ENCODE measurements at places on chromosomes 5 and 9.

GRCh38 chr9:121736934-121737462, 85.6 kb downstream of the DAB2IP start:
- no peak for DNase-seq

DNA sequence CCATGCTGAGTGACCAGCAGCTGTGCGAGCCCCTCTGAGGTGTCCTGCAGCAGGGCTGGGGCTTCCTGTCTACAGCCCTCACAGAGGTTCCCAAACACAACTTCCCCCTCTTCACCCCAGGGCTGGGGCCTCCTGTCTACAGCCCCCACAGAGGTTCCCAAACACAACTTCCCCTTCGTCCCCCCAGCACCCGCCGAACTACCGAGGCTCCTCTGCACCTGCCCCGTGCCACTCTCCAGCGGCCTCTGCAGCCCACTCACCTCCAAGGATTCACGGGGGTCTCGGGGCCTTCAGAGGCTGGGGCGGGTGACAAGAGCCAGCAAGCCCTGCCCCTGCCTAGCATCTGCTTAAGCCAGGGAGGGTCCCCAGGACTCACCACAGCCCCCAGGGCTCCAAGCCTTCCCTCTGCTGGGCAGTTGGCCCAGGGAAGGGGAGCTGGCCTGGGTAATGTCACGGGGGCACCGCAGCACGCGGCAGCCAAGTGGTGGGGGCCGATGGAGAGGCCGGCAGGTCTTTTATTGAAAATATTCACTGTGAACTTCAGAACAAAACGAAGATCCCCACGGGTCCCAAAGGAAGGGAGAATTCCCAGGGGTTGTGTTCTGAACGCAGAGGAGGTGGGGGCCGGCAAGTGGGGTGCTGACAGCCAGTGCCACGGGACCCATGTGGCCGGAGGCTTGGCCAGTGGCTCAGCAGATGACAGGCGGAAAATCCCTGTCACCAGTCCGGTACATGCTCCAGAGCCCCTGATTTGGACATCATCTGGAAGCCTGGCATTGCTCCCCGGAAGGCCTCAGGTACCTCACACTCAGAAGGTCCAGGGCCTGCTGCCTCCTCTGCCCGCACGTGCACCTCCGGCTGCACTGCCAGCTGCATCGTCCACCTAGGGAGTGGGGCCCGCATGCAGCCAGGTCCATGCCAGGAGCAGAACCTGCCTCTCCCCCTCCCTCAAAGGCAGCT, 125.3 kb downstream of the ADAMTS2 start:
- no peak for DNase-seq

DNA sequence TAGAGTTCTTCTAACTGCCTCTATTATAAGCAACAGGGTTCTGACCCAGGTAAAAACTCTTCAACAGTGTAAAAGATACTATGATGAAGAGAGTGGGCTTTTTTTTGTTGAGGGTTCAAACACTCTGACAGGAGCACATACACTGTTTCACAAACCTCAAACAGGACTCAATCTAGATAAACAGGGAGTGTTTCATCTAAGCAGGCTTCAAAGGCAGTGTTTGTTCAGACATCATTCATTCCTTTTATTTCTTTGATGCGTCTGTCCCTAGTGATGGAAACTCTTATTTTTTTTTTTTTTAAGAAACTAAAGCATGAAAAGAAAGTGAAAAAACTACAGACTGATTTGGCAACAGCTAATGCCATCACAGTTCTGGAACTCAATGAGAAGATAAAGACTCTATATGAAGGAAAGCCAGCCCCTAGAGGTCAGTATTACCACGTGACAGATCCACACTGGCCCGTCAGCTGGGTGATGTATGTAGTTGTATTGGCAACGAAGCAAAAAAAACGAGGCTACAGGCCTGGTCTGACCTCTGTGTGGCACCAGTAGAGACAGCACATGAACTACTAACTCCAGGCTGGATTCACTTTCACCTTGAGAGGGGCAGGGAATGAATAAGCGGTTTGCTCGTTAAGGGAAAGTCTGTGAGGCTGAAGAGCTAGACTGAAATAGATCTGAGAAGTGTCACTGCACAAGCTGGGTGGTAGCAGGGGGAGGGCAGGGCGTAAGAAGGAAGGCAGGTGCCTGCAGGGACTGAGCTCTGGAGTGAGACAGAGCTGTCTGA, 172.2 kb downstream of the CCDC192 start:
- DNase-seq, result peak; percentile 24

- DNase-seq, result no peak
These were observed 5.1 kb downstream of the LIFR start for GRCh38 chr5:38551030-38552017.

DNA sequence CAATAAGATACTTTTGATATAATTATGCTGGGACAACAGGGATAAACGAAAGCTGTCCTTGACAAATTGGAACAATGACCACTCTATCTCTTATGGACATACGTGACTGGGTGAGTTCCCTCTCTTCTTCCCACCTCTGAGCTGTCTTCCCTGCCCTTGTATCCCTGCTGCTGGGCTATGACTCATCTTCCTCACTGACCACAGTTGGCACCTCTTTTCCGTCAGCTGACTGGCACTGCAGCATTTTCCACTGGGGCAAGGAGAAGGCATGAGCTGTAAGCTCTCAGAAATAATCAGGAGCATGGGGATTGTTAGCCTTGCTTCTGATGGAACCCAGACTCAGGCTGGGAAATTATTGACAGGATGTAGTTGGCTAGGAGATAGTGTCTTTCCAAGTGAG, 48.7 kb downstream of the PCSK1 start:
- no peak for DNase-seq

DNA sequence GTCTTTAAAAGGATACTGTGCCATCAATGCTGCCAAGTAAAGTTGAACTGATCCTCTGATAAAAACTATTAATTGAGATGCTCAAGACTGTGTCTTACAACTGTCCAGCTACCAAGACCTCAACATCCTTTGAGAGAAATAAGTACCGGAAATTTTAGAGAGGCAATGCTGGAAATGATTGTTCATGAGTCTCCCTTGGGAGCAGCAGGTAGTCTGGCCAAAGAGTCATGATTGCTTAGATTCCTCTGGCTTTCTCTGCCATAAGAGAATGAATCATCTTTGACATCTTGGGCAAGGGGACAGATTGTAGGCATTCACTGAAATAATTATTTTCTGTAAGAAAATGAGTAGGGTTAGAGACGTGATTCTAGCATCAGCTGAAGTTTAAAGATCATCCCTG, 466.6 kb upstream of the DAB2 start:
- no peak for DNase-seq

GRCh38 chr5:141941779-141942178, 16.2 kb downstream of the PCDH12 start:
- no peak for DNase-seq

GRCh38 chr5:9015260-9015936, 530.5 kb downstream of the SEMA5A start:
- no peak for DNase-seq

DNA sequence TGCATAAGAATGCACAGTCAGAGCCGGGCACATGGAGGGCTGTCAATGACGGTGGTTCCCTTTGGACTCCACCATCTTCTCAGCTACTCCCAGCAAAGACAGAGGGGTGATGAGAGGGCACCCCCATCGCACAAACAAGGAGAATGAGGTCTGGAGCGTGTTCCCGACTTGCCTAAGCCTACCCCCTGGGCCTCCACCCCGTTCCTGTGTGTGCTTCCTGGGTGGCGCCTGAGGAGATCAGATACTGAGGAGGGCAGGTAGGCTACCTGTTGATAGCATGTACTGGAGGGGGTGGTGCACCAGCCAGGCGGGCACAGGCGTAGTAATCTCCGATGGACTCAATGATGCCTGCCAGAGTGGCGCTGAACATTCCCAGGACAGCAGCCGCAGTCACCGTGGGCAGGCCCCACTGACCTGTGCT, 4.1 kb downstream of the SLC23A1 start:
- no peak for DNase-seq

- DNase-seq, result no peak
These were observed 118.8 kb upstream of the RPS23 start for GRCh38 chr5:82396871-82397514.

GRCh38 chr9:81636255-81636599, 53.1 kb downstream of the TLE1 start:
- DNase-seq, result no peak

GRCh38 chr9:123795336-123795735, 134.6 kb downstream of the DENND1A start:
- DNase-seq, result no peak

DNA sequence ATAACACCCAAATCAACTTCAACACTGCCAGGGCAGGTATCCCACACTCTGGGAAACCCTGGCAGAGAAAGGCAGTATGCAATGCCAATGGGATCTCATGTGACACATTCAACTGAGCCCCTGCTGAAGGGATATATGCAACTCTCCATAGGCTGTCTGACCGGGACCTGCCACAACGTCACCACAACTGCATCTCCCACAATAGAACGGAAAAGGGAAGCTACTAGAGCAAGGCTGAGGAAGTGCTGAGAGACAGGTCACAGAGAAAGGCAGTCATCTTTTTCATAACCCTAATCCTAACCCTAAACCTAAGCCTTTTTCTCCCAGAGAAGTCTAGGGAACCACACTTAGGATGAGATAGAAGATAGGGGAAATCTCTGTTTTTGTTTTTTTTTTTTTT, 345.9 kb upstream of the CD180 start:
- no peak for DNase-seq

DNA sequence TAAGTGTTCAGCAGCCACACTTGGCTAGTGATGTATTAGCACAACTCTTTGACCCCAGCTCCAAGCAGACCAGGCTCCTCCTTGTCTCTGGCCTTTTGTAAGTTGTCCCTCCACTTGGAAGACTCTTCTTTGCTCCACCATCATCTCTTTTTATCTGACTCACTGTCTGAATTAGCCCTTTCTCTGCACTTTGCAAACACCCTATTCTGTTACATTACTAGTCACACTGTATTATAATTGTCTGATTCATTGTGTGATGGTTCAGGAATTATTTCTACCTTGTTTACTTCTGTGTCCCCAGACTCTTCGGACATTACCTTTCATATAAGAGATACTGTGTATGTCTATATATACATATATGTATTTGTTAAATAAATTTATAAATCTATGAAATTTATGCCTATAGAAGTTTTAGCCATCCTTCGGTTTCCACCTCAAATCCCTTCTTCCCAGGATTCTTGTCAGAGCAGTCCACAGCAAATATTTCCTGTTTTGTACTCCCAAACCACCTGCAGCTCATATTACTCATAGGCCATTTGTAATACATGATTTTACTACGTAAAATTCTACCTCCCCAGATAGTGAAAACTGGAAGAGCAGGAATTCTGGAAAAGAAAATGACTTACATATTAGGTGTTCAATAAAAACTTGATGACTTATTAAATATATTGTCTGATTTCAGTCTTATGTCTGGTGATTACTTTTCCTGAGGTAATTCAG, 69.0 kb downstream of the MTAP start:
- no peak for DNase-seq

DNA sequence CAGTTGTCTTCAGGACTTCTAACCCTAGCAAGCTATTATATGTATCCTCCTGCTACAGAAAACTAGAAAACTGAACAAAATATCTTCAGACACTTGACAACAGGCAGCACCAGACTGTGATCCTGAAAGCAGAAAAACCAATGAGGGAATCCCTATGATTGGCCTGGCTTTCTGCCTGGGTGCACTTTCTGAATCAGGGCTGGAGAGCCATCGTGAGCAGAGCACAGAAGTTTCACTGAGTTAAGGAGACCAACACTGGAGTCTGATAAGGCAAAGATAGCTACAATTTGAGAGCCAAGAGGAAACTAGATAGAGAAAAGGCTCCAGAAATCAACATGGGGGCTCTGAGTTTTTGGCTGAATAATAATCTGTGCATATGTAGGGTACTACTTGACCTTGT, 106.5 kb downstream of the FANCC start:
- no peak for DNase-seq

GRCh38 chr9:110810262-110810976, 141.8 kb downstream of the MUSK start:
- DNase-seq, result no peak

- DNase-seq, result no peak
These were observed 751.2 kb downstream of the BRINP1 start for GRCh38 chr9:118618084-118618483.

GRCh38 chr5:115589043-115589442, 13.2 kb downstream of the TICAM2 start:
- no peak for DNase-seq

GRCh38 chr9:82201196-82201595, 212.6 kb downstream of the SPATA31D1 start:
- DNase-seq, result no peak

GRCh38 chr5:15587916-15588315, 87.9 kb downstream of the FBXL7 start:
- DNase-seq, result no peak

DNA sequence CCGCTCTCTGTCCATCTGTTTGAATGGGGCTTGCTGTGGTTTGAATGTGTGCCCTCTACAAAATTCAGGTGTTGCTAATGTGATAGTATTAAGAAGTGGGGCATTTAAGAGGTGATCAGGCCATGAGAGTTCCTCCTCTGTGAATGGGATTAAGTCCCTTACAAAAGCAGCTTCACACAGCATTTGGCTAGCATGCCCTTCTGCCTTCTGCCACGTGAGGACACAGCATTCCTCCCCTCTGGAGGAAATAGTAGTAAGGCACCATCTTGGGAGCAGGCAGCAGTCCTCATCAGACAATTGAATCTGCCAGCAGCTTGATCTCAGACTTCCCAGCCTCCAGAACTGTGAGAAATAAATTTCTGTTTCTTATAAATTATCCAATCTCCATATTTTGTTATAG, 540.2 kb downstream of the CSNK1G3 start:
- no peak for DNase-seq

- DNase-seq, result no peak
These were observed 28.6 kb upstream of the CPEB4 start for GRCh38 chr5:173859408-173860159.

GRCh38 chr9:37187292-37187691, 66.9 kb downstream of the ZCCHC7 start:
- peak; percentile 12 for DNase-seq

DNA sequence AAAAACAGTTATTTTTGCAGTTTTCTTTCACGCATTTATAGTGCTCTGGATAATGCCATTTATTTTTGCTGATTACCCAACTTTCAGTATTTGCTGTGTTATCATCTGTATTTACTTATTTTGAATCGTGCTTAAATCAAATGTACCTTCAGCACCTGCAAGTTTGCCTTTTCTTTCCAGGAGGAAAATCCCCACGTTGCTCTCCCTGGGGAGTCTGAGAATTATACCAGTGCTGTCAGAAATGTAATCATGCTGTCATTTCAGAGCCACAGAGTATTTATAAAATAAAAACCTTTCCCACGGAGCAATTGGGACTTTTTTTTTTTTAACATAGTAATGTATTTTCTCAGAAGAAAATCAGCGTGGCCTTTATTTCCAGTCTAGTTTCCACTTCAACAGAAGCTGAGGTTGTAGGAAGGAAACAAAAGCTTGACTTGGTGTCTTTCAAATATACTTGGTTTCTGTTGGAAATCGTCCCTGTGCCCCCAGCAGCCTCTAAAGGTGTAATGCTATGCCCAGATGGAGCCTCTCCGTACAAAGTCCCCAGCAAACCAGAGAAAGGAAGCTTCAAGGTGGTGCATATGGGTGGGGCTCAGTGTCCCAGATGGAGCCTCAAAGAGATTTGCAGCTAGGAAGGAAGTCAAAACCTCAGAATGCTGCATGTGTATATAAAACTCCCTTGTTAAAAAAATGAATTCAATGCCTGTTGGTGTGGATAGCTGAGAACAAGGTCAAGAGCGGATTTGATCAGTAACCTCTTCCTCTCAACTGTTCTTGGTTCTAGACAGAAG, 2.1 kb downstream of the GPR150 start:
- no peak for DNase-seq

Data from stimulated activated naive CD8-positive, alpha-beta T cell treated with anti-CD3 and anti-CD28 coated beads, Interleukin-15, amount 100 ng/mL, for 72 hours (primary cell).